ENCODE measurements at places on chromosomes 7 and 10. TPM values are rescaled to one million over a fixed set of nuclear protein-coding genes. Genes with fewer than 3 reads are reported as not detected.

The SPDYE6 gene
- total RNA-seq = not detected

The MPP7 gene
- 3.6 TPM for total RNA-seq

The GIMAP8 gene
- 16.7 TPM for total RNA-seq

The PLXDC2 gene
- total RNA-seq = 59.2 TPM

The MMP21 gene
- 0.48 TPM for total RNA-seq

The WNT8B gene
- 0.28 TPM for total RNA-seq

The TFR2 gene
- total RNA-seq = not detected

The ELAPOR2 gene
- 15.8 TPM for total RNA-seq

The CFAP46 gene
- total RNA-seq = 0.29 TPM

The TSC22D4 gene
- 18.8 TPM for total RNA-seq

The CLCN1 gene
- total RNA-seq = not detected

The TUBB8 gene
- total RNA-seq = not detected

The TMEM225B gene
- total RNA-seq = 0.55 TPM

The CDH23 gene
- 42.4 TPM for total RNA-seq

The DDC gene
- not detected for total RNA-seq

The HOXA1 gene
- 0.28 TPM for total RNA-seq

The CDK5 gene
- 0.51 TPM for total RNA-seq

The PDE1C gene
- total RNA-seq = 26.4 TPM

The CALHM3 gene
- total RNA-seq = not detected

The KLLN gene
- total RNA-seq = 1.3 TPM

The LYZL2 gene
- not detected for total RNA-seq

The GCC1 gene
- total RNA-seq = 15.6 TPM

The SUMF2 gene
- 63.5 TPM for total RNA-seq

The PHF14 gene
- total RNA-seq = 43.5 TPM

The GPR37 gene
- 0.70 TPM for total RNA-seq

The ATOH7 gene
- total RNA-seq = not detected

The MINDY4 gene
- 14.7 TPM for total RNA-seq

The CALML5 gene
- not detected for total RNA-seq

The PON1 gene
- not detected for total RNA-seq

The LGI1 gene
- total RNA-seq = 1.4 TPM

The OR6V1 gene
- total RNA-seq = not detected

The CREB5 gene
- 23.3 TPM for total RNA-seq

The NKX6-2 gene
- total RNA-seq = 0.14 TPM

The MYL10 gene
- not detected for total RNA-seq

The HYAL4 gene
- not detected for total RNA-seq

The ADAM22 gene
- total RNA-seq = 87.5 TPM

The EGR2 gene
- total RNA-seq = 0.26 TPM

The PTPN20 gene
- total RNA-seq = 3.5 TPM

The CHAT gene
- not detected for total RNA-seq

The LRRD1 gene
- total RNA-seq = 0.97 TPM

The OR9A2 gene
- total RNA-seq = not detected

The AOAH gene
- 5.5 TPM for total RNA-seq

The HMX3 gene
- not detected for total RNA-seq

The DNA2 gene
- total RNA-seq = 6.9 TPM

The TMEM229A gene
- 7.1 TPM for total RNA-seq

The PTCD1 gene
- 17.4 TPM for total RNA-seq

The GIMAP1 gene
- total RNA-seq = 4.0 TPM

The NKX1-2 gene
- not detected for total RNA-seq

The SRI gene
- total RNA-seq = 78.6 TPM

The CPA1 gene
- total RNA-seq = not detected

The PANK1 gene
- under 0.01 TPM for total RNA-seq

The INMT gene
- 6.5 TPM for total RNA-seq

The LRRC17 gene
- 7.7 TPM for total RNA-seq

The PPP1R17 gene
- total RNA-seq = not detected

Data from uterus (tissue), 4 donors.